ENCODE measurements at places on chromosomes 3 and 15. TPM values are rescaled to one million over a fixed set of nuclear protein-coding genes. Genes with fewer than 3 reads are reported as not detected.

- H3K27me3 ChIP-seq: no peaks in the 10 kb centered on the region
- peaks cover 18% of the 10 kb centered on the region for H3K4me1 ChIP-seq
- H3K4me3 ChIP-seq: no peak overlapping the region
- no peak overlapping the region for H3K27ac ChIP-seq
Observed at GRCh38 chr15:59063042-59063441, 41.9 kb upstream of the CCNB2 start.

- H3K36me3 ChIP-seq: no peaks in the 10 kb centered on the region
- no peaks in the 10 kb centered on the region for H3K27me3 ChIP-seq
- H3K4me1 ChIP-seq: no peaks in the 10 kb centered on the region
- no peak overlapping the region for H3K4me3 ChIP-seq
- DNase-seq: no peak
Observed at GRCh38 chr3:65919826-65920225, 118.9 kb downstream of the MAGI1 start.

DNA sequence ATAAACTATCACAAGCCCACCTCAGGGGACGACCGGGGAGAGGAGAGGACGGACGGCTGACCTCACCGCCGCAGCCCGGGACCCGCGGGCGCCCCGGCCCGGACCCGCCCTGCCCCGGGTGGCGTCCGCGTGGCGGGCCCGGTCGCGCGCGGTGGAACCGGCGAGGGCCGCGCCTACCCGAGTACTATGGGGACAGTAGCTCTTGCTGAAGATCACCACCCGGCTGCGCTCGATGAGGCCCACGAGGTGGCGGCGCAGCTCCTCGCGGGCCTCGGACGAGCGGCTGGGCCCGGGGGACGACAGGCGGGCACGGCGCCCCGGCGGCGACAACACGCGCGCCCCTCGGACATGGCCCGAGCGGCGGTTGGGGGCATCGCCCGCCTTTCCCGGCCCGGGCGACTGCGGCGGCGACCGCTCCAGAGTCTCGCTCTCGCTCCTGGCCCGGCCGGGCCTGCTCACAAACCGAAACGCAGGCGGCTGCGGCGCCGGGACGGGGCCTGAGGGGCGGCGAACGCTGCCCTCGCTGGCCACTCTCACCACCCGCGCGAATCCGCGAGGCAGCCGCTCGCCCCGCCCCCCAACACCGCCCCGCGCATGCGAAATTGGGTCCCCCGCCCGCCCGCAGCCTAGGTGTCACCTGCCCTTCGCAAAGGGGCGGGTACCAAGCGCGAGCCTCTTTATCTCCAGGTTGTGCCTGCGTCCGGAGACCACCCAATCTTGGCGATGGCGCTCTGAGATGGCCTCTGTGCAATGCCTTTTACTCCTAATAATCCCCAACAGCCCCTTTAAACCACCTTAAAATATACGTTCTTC is at the start of gene TXNRD3:
Gene TXNRD3 (minus strand): TSS at position 554 of the 813 bp plus-strand sequence.
- peaks cover 7% of the 10 kb centered on the region for H3K4me1 ChIP-seq
- peak; percentile 43 for DNase-seq
- peaks cover 34% of the 10 kb centered on the region for H3K27me3 ChIP-seq
- H3K27ac ChIP-seq: no peak within 1 kb of the TSS
- H3K36me3 ChIP-seq: no peaks in the 10 kb centered on the region
- peak within 1 kb of the TSS; percentile 78 for H3K4me3 ChIP-seq

GRCh38 chr3:17749705-17750293 is 7.4 kb upstream of the TBC1D5 start:
- no peaks in the 10 kb centered on the region for H3K36me3 ChIP-seq
- peaks cover 32% of the 10 kb centered on the region for H3K4me1 ChIP-seq
- DNase-seq: no peak
- no peaks in the 10 kb centered on the region for H3K27me3 ChIP-seq

DNA sequence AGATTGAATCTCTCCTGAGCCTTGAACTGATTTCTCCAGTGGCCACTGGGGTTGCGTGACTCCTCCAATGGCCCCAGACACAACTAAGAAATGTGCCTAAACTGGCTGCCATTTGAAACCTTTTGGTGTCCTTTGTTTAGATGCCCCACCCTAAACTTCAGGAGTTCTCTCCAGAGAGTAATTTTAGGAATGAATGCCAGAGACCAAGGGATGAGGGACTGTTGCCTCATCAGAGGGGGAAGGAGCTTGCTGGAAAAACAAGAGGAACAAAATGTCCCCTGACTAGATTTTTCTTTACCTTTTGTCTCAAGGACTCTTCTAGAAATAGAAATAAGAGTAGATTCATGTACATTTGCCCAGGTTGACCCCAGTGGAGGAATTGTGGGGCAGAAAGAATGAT is 8.1 kb upstream of the ADPRH start:
- H3K4me1 ChIP-seq: peaks cover 12% of the 10 kb centered on the region
- no peak for DNase-seq
- H3K36me3 ChIP-seq: no peaks in the 10 kb centered on the region
- H3K4me3 ChIP-seq: no peak overlapping the region
- no peaks in the 10 kb centered on the region for H3K27me3 ChIP-seq
- no peak overlapping the region for H3K27ac ChIP-seq

DNA sequence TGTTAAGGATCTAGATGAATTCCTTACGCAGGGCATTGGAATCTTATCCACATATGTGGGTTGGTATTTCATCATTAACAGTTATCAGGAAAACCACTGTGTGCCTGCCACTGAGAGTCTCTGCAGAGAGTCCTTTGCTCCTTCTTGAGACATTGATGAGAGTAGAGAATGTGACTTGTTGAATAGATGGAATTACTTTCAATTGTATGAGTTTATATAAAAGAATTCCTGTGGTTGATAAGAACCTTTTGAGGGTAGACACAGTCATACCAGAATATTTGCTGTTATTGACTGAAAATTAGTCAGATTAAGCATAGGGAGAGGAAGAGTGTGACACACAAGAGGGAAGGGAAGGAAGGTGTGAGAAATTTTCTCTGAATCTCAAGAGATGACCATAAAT is 30.8 kb downstream of the ARHGEF26 start:
- no peaks in the 10 kb centered on the region for H3K27me3 ChIP-seq
- no peaks in the 10 kb centered on the region for H3K4me1 ChIP-seq
- no peak overlapping the region for H3K4me3 ChIP-seq
- no peaks in the 10 kb centered on the region for H3K36me3 ChIP-seq
- H3K27ac ChIP-seq: no peak overlapping the region

GRCh38 chr3:38519651-38520050 is 23.5 kb downstream of the EXOG start:
- no peak for DNase-seq
- H3K27me3 ChIP-seq: no peaks in the 10 kb centered on the region
- H3K27ac ChIP-seq: peak overlapping the region; percentile 54
- peaks cover 40% of the 10 kb centered on the region for H3K36me3 ChIP-seq

- no peaks in the 10 kb centered on the region for H3K36me3 ChIP-seq
- no peak for DNase-seq
- H3K4me3 ChIP-seq: no peak overlapping the region
- H3K27me3 ChIP-seq: no peaks in the 10 kb centered on the region
- H3K27ac ChIP-seq: no peak overlapping the region
Observed at GRCh38 chr3:111152496-111152895, 80.9 kb downstream of the NECTIN3 start.

Gene FBXW12
- not detected for total RNA-seq

Gene KLHDC8B
- total RNA-seq: 1.2 TPM
